ENCODE measurements at places on chromosomes 11 and 22. TPM values are rescaled to one million over a fixed set of nuclear protein-coding genes. Genes with fewer than 3 reads are reported as not detected.

Gene KRTAP5-4
- not detected for polyA plus RNA-seq

Gene MYRF
- polyA plus RNA-seq = not detected

Gene ZP1
- not detected for polyA plus RNA-seq

Gene EML3
- polyA plus RNA-seq = not detected

Gene MICAL3
- 11.9 TPM for polyA plus RNA-seq

Gene KRTAP5-11
- 2.2 TPM for polyA plus RNA-seq

Gene MYBPC3
- polyA plus RNA-seq = 0.08 TPM

Gene EMID1
- polyA plus RNA-seq = not detected

Gene MDK
- polyA plus RNA-seq = 27.1 TPM

Gene NOX4
- polyA plus RNA-seq = not detected

Measured in Purkinje cell (primary cell).